T-helper 2 cell treated with Interferon-gamma antibody and Interleukin-4, amounts not matched to agents 100 ng/mL and 5 ng/mL, for 36 hours (primary cell): ENCODE measurements at places on chromosomes 2 and 18. TPM values are rescaled to one million over a fixed set of nuclear protein-coding genes. Genes with fewer than 3 reads are reported as not detected.

The MAP3K19 gene
- not detected in 2 replicates for total RNA-seq

The C2orf80 gene
- not detected in 2 replicates for total RNA-seq

The TUBA3E gene
- not detected in 2 replicates for total RNA-seq

The IL36B gene
- not detected in 2 replicates for total RNA-seq

The PSD4 gene
- 302 TPM in 2 replicates for total RNA-seq

The BUB1 gene
- total RNA-seq, result 107 and 114 TPM in 2 replicates

The LINC00305 gene
- total RNA-seq, result not detected in 2 replicates

The TTR gene
- not detected in 2 replicates for total RNA-seq
